ENCODE measurements at places on chromosomes 2 and 18. TPM values are rescaled to one million over a fixed set of nuclear protein-coding genes. Genes with fewer than 3 reads are reported as not detected.

- no peaks in the 10 kb centered on the region for H3K36me3 ChIP-seq
- H3K4me3 ChIP-seq = no peak overlapping the region
- H3K27ac ChIP-seq = no peak overlapping the region
- no peaks in the 10 kb centered on the region for H3K4me1 ChIP-seq
- H3K27me3 ChIP-seq = no peaks in the 10 kb centered on the region
Measured at GRCh38 chr2:173216668-173217067, 138.0 kb upstream of the CDCA7 start.

- H3K36me3 ChIP-seq = no peaks in the 10 kb centered on the region
- H3K4me3 ChIP-seq = no peak overlapping the region
- H3K4me1 ChIP-seq = no peaks in the 10 kb centered on the region
- no peak for DNase-seq
- H3K27ac ChIP-seq = no peak overlapping the region
Measured at GRCh38 chr2:55092439-55092838, 42.2 kb upstream of the RTN4 start.

DNA sequence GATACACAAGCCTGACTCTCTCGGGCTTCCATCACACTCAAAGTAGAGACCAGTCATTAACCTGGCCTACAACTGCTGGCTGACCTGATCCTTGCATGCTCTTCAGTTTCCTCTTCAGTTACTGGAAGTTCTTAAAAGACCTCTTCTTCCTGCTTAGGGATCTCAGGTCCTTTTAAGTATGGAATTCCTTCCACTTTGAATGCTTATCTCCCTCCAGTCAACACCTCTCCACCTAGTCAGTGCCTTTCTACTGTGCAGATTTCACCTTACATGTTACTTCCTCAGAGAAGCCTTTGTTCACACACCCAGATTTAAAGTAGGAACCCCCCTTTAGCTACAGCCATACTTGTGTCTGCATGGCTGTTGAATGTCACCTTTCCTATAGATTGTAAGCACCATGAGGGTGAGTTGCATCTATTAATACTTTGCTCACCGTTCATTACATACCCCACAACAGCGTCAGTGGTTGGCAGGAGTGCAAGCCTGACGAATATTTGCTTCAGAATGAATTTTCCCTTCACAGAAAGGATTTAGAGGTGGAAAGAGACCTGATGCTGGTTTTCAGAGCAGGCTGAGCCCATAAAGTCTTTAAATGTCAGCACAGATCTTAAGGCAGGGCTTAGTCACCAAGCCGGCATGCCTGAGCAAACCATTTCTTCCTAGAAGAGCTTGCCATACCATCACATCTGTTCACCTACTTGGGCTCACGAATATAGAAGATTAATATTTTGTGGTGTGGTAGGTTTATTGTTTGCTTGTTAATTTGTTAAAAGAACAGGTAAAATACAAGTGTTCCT is 90.1 kb downstream of the ACVR1 start:
- H3K27ac ChIP-seq = no peak overlapping the region
- H3K4me1 ChIP-seq = peaks cover 6% of the 10 kb centered on the region
- no peak overlapping the region for H3K4me3 ChIP-seq
- H3K27me3 ChIP-seq = no peaks in the 10 kb centered on the region
- H3K36me3 ChIP-seq = no peaks in the 10 kb centered on the region

The CHST9 gene
- total RNA-seq = 3.0 TPM

The PROM2 gene
- 4.0 TPM for total RNA-seq

The MEP1B gene
- not detected for total RNA-seq

The NAT8 gene
- total RNA-seq = not detected

The CMPK2 gene
- total RNA-seq = 0.90 TPM

The FEZ2 gene
- 22.0 TPM for total RNA-seq

Measured in H9 (cell line).